ENCODE measurements at places on chromosomes 13 and 19.
A peak's percentile ranks its signal among the peaks of the same experiment; 100 is the strongest.

DNA sequence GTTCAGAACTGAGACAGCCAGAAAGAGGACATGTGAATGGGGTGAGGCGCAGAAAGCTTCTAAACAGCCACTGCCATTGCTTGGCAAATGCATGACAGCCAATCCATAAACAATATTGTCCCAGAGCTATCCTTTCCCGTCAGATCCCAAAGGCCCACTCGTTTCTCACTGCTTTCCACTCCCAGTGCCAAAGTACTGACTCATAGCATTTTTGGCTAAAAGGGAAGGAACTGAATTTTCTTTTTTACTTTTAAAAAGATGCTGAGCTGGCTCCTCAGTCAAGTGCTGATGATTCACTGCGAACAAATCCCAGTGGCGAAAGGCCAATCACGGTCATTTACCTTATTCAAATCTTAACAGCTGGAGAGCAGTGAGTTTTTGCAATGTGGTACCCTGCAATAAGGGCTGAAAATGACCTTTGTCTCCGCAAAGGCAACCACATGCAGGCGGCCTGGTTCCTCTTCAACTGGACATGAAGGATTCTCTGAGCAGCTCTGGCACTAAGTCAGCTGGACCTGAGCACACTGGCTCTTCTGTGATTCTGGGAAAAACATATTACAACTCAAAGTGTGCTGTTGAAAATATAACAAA lies 151.7 kb downstream of the DCLK1 start:
- DNase-seq = no peak

DNA sequence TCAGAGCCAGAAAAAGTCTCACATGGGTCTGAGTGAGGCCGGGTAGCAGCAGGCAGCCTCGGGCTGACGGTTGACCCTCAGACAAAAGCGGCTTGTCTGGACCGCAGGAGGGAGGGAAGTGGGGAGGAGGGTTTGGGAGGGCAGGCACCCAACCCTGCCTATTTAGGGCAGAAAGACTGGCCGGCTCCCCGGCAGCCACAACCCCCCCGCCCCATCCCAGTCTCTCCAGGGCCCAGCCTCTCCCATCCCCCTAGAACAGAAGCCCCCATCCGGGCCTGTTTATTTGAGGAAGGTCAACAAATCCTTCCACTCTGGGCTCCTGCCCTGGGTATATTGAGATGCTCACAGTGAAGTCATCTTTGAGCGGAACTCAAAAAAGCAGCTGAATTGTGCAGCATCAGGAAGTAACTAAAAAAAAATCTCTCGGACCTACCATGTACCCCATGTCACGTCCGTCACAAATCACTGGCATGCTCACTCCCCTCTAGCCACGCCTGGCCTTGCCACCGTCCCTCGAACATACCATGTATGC lies 6.3 kb downstream of the DACT3 start:
- no peak for DNase-seq

DNA sequence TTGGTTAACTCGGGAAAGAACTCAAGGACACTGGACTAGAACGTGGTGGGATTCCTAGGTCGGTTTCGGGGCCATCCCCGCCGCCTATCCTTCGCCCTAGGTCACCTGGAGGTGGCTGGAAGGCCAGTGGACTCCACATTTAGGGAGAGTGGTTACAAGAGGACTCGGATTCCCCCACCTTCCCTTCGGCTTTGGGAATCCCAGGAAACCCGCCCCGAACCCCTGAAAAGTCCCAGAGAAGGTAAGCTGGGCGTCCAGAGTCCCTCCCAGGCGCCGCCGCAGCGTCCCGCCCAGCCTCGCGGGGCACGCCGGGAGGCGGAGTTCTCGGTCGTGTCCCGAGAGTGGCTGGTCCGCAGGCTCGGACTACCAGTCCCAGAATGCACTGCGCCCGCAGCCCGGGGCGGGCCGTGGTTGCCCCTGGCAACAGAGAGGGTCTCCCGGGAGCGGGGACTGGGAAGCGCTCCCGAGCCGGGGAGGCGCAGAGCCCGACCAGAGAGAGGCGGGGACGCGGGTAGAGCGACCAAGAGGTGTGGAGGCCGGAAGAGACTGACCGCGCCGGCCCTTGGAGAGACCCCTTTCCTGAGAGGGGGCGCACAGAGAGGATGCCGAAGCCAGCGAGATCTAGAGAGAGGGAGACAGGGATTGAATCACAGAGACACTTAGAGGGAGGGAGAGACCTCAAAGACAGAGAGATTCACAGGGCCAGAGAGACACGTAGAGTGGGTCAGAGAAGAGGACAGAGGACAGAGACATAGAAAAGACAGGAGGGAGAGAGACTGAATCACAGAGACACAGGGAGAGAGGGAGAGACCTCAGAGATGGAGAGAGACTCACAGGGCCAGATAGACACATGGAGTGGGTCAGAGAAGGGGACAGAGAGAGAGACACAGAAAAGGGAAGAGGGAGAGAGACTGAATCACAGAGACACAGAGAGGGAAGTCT lies 2.6 kb upstream of the PRKCG start:
- peak; percentile 87 for DNase-seq

GRCh38 chr13:46181840-46182490 lies at the start of gene LCP1:
LCP1 (minus strand) TSS chr13:46182177; CDS start chr13:46159662, 22,515 bp downstream.
- peak; percentile 96 for DNase-seq

GRCh38 chr19:45528149-45528743 lies 21.0 kb downstream of the VASP start:
- no peak for DNase-seq

DNA sequence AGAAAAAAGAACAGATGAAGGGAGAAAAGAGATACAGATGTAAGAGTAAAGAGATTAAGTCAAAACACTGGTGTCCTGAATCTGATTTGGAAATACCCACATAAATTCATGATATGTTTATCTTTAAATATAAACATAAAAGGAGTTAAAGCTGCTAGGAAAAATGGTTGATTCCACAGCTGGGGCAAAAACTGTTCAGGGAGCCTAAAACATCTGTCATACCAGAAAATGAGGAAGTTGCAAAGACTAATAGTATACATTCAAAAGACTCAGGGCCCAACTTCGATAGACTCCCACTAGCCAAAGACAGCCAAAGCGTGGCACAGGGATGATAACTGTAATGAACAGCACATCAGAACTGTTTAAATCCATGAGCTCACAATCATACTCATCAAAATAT lies 62.0 kb downstream of the ABCC4 start:
- no peak for DNase-seq

GRCh38 chr13:45630791-45631190 lies 15.3 kb upstream of the ERICH6B start:
- DNase-seq = no peak

DNA sequence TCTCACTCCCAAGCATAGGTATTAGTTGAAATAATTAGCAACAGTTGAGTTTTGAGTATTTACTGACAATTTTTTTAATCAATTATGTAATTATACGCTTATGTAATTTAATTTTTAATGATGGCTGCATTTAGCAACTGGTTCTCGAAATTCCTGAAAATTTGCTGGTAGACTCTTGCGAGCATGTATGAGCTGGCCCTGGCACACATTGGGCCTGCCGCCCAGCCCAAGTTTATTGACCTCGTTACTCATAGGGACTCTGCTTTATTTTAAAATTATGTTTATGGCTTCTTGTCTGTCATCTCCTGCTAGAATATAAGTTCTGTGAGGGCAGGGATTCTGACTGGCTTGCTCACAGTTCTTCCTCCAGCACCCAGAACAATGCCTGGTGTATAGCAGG lies 6.7 kb downstream of the KLK14 start:
- DNase-seq = no peak

DNA sequence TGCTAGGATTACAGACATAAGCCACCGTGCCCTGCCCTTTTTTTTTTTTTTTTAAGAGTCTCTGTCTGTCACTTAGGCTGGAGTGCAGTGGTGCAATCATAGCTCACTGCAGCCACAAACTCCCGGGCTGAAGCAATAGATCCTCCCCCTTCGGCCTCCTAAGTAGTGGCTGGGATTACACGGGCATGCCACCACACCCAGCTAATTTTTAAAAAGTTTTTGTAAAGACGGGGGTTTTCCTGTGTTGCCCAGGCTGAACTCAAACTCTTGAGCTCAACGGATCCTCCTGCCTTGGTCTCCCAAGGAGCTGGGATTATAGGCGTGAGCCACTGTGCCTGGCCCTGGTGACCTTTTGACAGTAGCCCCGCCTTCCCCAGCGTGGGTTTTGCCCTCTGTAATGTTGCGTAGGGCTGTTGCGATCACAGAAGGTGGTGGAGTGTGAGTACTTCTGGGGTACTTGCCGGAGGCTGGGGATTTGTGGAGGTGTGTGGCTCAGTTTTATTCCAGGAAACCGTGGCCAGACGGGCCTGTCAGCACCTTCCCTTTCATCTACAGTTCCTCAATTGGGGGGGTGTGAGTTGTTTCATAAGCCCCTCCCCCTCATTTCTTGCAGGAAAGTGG lies 11.6 kb upstream of the RETN start:
- DNase-seq = peak; percentile 80

DNA sequence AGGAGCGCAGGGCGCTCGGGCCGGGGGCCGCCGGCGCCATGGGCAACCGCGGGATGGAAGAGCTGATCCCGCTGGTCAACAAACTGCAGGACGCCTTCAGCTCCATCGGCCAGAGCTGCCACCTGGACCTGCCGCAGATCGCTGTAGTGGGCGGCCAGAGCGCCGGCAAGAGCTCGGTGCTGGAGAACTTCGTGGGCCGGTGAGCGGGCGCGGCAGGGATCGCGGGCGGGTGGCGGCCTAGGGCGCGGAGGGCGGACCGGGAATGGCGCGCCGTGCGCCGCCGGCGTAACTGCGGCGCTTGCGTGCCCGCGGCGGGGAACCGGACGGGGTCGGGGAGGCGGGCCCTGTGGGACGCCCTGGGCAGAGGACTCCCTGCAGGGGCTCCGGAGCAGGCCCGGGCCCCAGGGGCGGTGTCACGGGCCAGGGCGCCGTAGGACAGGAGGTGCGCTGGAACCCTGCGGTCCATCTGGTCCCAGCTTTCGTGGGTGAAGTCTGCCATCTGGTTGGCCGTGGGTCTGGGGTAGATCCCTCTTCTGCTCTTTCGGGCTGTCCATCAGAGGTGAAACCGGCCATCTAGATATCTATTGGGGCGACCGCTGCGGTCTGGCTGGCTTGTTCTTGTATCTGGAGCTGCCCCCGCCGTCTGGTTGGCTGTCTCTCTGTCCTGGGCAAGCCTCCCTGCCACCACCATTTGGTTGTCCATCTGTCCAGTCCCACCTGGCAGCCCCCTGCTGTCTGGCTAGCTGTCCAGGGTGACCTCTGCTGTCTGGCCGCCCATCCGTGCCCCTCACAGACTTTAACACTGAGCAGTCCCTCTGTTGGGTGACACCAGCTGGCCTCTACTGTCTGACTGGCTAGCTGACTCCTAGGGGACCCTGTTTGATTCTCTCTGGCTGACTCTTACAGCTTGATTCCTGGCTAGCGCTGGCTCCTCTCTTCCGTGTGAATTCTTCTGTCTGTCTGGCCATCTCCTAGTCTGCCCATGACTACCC lies 622 bp downstream of the DNM2 start:
- DNase-seq = peak; percentile 32

GRCh38 chr13:75812751-75813181 lies 176.6 kb downstream of the LMO7 start:
- no peak for DNase-seq

DNA sequence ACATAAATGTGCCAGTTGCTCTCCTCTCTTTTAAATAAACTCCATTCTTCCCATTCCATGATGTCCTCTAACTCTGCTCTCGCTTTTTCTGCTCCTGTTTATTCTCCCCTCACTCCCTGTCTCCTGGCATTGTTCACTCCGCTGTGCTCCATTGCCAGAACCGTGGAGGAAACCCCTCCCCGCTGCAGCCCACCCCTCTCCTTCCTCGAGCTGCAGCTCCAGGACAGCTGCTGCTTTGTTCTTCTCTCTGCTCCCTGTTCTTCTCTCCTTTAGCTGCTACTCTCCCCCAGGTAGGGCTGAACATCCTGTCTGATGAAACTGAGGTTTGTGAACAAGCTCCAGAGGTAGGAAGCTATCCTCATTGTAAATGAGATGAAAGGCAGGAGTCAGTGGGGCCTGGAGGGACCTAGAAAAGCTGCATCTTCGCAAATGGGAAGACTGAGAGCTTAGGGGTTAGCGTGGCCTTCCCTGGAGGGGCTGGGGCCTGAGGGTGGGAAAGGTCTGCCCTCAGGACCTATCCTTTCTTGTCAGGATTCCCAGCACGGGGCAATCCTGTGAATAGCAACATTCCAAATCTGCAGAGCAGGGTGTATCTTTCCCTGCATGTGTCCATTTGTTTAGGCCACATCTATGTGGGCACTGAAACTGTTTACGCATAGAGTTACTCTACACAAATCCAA lies 243.7 kb downstream of the DNAJC15 start:
- DNase-seq = no peak

DNA sequence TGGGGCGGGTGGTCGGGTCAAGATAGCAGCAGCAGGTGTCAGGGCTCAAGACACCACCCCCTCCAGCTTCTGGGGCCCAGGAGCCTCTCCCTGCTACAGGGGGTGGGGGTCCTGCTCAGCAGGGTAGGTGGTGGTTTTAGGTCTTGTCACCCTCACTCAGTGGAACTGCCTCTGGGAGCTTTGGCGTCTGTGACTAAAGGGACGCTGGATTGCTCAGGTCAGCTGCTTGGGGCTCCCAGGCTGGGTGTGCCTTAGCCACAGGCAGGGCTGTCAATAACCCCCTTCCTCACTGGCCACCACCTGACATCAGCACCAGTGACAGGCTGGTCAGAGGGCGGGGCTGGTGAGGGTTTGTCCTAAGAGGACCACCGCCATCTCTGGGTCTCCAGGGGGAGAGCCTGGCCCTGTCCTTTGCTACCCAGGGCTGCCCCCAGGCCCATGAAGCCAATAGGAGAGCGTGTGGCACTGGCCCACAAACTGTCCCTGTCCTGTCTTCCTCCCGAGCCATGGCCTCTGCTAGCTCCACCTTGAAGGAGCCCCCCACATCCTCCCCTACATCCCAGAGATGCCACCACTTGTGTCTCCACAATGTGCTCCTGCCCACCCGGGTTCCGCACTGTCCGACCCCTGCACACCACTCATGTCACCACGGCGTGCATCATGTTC lies 36.4 kb downstream of the MAU2 start:
- no peak for DNase-seq

GRCh38 chr13:50668691-50669271 lies 174.7 kb downstream of the DLEU7 start:
- DNase-seq = no peak

DNA sequence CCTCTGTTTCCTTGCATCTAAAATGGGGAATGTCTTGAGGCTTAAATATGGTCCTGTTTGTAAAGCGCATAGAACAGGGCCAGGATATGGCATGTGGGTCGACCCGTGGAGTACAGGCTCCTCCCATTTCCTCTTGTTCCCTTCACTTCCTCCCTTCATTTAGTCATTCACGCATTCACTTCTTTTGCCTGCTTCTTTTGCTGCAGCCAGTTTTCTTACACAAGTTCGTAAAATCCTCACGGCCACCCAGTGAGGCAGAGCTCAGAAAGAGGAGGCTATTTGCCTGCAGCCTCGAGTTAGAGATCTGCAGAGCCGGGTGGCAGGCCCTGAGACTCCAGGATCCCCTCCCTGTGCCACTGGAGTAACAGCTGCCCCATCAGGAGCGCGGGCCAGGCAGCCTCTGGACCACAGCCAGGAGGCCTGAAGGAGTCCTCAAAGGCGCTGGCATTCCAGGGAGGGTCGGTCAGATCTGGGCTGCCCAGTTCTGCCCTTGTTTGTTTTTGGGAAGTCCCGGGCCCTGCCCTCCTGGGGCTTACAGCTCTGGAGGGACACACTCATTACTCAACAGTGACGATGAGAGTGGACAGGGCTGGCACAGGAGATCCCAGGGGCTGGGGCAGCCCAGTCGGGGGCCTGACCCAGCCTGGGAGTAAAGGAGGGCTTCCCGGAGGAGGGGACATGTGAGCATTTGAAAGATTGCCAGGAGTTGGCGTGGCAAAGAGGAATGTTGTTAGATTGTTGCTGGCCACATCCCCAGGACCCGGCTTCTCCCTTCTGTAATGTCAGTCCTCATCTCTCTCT lies 4.6 kb downstream of the PPP5C start:
- DNase-seq = no peak

GRCh38 chr19:19514215-19514657 lies 1.1 kb downstream of the TSSK6 start:
- DNase-seq = peak; percentile 14

- DNase-seq = no peak
These were observed 110.5 kb downstream of the FRY start for GRCh38 chr13:32142115-32142514.
